Testis (tissue), 5 donors: ENCODE measurements at places on chromosomes 3 and 15. TPM values are rescaled to one million over a fixed set of nuclear protein-coding genes. Genes with fewer than 3 reads are reported as not detected.

PRR20G gene
- 10.5 TPM for polyA plus RNA-seq

GP9 gene
- polyA plus RNA-seq: 2.1 TPM

CRABP1 gene
- polyA plus RNA-seq: 1.1 TPM

GJD2 gene
- 0.11 TPM for polyA plus RNA-seq

PLSCR2 gene
- polyA plus RNA-seq: 34.8 TPM

CMTM8 gene
- 1.8 TPM for polyA plus RNA-seq

SLC28A1 gene
- 0.26 TPM for polyA plus RNA-seq

TMC3 gene
- polyA plus RNA-seq: 0.26 TPM

CAPN3 gene
- 53.0 TPM for polyA plus RNA-seq

HEXA gene
- 129 TPM for polyA plus RNA-seq

MORF4L1 gene
- 1,132 TPM for polyA plus RNA-seq

SLC25A38 gene
- 41.8 TPM for polyA plus RNA-seq

CHRD gene
- 4.3 TPM for polyA plus RNA-seq

SUSD5 gene
- 4.9 TPM for polyA plus RNA-seq
